ENCODE measurements at places on chromosomes 7 and 10. TPM values are rescaled to one million over a fixed set of nuclear protein-coding genes. Genes with fewer than 3 reads are reported as not detected.
A peak's percentile ranks its signal among the peaks of the same experiment; 100 is the strongest.

The HYAL4 gene
- not detected for total RNA-seq

GRCh38 chr7:76383089-76383944 is 24.5 kb upstream of the YWHAG start:
- no peak overlapping the region for H3K4me3 ChIP-seq
- H3K27me3 ChIP-seq, result no peaks in the 10 kb centered on the region
- peaks cover 10% of the 10 kb centered on the region for H3K4me1 ChIP-seq
- DNase-seq, result no peak
- no peak overlapping the region for H3K27ac ChIP-seq
- H3K36me3 ChIP-seq, result no peaks in the 10 kb centered on the region

The OR2A42 gene
- total RNA-seq, result not detected

GRCh38 chr7:12646139-12646538 is 41.3 kb upstream of the ARL4A start:
- no peak overlapping the region for H3K4me3 ChIP-seq
- H3K27ac ChIP-seq, result no peak overlapping the region
- H3K36me3 ChIP-seq, result no peaks in the 10 kb centered on the region

DNA sequence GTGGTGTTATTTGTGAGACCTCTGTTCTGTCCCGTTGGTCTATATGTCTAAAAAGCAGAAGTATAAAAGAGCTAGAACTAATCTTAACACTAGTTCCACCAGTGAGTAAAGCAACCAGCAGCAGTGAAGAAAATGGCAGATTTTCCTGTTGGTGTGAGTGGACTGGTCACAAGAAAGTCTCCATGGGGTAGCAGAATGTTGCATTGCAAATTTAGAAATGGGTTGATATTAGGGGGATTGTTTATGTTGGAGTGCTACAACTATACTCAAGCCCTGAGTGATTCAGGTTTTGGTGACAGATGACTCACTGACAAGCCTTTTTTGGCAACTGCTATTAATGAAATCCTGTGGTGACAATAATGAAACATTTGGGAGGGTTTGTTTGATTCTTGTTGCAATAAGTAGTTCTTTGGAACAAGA is 5.6 kb downstream of the AVL9 start:
- peak overlapping the region; percentile 64 for H3K27ac ChIP-seq
- peaks cover 12% of the 10 kb centered on the region for H3K4me1 ChIP-seq
- no peaks in the 10 kb centered on the region for H3K27me3 ChIP-seq
- peak; percentile 76 for DNase-seq
- H3K4me3 ChIP-seq, result peak overlapping the region; percentile 9

The HECW1 gene
- total RNA-seq, result 6.1 TPM

DNA sequence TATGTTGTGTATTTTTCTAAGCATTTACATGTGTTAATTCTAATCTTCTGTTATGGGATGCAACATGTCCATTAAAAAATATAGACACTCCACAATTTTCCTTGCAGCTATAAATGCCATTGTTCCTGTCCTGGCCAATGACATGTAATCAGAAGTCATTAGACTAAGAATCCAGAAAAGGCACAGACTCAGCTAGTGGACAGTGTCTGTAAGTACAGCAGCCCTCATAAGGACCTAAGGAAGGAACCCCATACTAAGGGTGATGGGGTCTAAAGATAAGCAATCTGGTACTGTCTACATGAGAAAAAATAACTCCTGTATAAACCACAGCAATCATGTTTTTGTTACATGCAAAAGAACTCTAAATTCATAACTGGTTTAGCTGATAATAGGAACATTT is 115.9 kb downstream of the GPR85 start:
- no peaks in the 10 kb centered on the region for H3K27me3 ChIP-seq
- no peaks in the 10 kb centered on the region for H3K36me3 ChIP-seq
- no peak for DNase-seq

DNA sequence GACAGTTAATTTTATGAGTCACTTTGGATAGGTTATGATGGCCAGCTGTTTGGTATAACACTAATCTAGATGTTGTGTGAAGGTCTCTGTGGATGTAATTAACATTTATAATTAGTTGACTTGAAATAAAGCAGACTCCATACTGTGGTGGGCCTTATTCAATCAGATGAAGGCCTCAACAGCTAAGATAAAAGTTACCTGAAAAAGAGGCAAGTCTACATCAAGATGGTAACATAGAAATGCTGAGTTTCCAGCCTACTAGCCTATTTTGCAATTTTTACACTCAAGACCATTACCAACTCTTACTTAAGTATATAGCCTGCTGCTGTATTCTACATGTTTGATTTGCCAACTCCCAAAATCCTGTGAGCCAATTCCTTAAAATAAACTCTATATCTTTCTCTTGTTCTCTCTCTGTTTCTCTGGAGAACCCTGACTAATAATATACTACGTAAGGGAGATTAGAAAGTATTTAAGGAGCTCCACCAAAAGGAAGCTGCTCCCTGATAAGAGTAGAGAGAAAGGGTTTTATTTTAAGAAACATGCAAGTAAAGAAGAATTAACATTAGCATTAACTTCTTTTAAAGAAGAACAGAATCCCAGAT is 42.7 kb downstream of the ZNF438 start:
- peaks cover 5% of the 10 kb centered on the region for H3K4me1 ChIP-seq
- H3K27ac ChIP-seq, result no peak overlapping the region
- H3K4me3 ChIP-seq, result no peak overlapping the region
- H3K27me3 ChIP-seq, result no peaks in the 10 kb centered on the region
- peak; percentile 70 for DNase-seq
- no peaks in the 10 kb centered on the region for H3K36me3 ChIP-seq
